ENCODE measurements at places on chromosomes 13 and 19.

DNA sequence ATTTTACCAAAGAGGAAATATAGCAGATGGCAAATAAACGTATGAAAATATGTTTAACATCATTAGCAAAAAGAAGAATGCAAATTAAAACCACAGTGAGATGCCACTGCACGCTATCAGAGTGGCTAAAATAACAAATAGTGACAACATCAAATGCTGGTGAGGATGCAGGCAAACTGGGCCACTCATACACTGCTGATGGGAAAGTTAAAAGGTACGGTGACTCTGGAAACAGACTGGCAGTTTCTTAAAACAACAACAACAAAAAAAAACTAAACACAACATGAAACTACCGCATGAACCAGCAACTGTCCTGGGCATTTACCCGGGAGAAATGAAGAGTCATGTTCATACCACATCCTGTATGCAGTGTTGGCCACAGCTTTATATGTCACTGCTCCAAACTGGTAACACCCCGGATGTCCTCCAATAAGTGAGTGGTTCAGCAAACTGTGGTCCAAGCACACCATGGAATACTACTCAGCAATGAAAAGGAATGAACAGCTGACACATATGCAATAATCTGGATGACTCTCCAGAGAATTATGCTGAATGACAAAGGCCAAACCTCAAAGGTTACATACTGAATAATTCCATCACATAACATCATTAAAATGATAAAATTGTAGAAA is 22.3 kb downstream of the EPS15L1 start:
- DNase-seq = no peak

DNA sequence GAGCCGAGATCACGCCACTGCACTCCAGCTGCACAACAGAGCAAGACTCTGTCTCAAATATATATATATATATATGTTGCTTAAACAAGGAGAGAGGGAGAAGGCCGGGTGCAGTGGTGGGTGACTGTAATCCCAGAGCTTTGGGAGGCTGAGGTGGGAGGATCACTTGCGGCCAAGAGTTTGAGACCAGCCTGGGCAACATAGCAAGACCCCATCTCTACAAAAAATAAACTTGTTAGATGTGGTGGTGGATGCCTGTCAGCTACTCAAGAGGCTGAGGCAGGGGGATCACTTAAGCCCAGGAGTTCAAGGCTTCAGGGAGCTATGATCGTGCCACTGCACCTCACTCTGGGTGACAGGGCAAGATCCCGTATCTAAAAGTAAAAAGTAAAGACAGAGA is 5.3 kb upstream of the HSD17B14 start:
- DNase-seq = no peak

- DNase-seq = no peak
Measured at GRCh38 chr19:33279430-33280350, 22.6 kb downstream of the CEBPA start.

- no peak for DNase-seq
Measured at GRCh38 chr19:41409288-41409687, 11.7 kb downstream of the BCKDHA start.

DNA sequence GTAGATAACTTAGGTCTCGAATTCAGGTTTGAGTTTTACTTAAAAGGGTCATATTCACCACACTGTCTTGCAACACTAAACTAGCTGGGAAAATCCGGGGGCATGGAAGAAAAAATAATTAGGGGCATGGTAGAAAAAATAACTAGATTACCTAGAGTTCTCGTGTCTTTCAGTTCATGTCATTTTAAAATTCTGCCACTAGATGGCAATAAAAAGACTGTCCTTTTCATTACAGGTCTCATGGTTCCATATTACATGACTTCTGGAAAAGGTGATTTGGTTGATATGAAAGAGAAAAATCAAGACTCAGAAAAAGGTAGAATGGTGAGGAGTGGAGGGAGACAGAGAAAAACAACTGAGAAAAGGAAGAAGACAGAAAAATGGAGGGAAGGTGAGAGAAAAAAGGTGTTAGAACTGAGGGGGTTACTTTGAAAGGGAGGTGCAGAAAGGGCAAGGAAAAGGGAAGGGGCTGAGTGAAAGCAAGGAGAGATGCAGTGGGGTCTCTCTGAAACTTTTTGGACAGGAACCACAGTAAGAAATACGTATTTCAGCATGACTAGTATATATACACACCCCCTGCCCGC is 299.0 kb downstream of the KLF12 start:
- no peak for DNase-seq

- no peak for DNase-seq
Measured at GRCh38 chr19:46729696-46730095, 12.8 kb upstream of the PRKD2 start.

- DNase-seq = no peak
Measured at GRCh38 chr19:39430675-39431593, 4.8 kb downstream of the RPS16 start.

- DNase-seq = no peak
Measured at GRCh38 chr13:90197722-90198121, 1149.8 kb upstream of the MIR17HG start.

GRCh38 chr13:90365130-90365529 is 982.4 kb upstream of the MIR17HG start:
- no peak for DNase-seq

DNA sequence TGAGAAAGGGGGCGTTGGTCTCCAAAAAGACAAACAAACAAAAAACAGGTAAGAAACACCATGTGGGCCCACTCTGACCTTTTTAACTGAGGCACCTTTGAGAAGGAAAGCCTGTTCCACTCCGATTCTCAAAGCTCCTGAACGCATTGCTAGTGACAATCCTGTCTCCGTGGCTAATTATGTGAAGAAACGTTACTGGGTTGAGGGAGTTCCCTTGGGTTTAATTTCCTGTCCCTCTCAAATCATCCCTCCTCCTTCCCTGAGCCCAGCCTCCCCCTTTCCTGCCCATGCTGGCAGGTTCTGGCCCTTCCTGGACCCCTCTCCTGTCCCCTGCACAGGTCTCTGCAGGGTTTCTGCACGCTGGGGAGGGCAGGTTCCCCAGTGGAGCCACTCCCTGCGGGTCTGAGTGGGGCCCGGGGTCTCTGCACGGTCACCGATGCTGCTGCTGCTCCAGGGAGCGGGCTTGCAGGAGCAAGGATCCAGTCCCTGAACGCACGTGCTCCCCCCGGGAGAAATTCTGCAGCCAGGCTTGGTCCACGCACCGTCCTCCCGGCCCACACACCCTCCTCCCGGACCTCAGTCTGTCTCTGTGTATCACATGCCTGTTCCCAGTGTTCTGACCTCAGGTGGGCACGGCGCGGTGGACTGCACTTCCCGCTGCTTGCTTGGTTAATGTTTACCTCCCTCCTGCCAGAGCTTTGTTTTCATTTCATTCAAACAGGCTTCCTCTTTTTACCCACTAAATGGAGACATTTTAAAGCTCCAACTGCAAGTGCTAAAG is 76.4 kb upstream of the MCF2L start:
- DNase-seq = no peak

DNA sequence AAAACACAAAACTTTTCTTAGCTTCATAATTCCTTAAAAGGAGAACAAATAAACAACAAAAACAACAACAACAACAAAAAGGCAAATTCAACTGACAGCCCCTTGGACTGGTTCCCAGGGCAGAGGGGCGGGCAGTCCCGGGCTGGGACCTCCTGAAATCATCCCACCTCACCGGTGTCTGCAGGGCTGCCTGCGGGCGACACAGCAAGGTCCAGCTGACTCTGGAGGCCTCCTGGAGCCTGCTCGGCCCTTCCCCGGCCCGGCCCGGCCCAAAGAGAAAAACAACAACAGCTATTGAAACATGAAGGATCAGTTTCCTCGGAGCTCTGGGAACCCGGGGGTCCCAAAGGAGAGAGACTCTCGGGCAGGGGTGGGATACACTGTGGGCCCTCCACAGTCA is 5.0 kb upstream of the ISYNA1 start:
- DNase-seq = no peak

DNA sequence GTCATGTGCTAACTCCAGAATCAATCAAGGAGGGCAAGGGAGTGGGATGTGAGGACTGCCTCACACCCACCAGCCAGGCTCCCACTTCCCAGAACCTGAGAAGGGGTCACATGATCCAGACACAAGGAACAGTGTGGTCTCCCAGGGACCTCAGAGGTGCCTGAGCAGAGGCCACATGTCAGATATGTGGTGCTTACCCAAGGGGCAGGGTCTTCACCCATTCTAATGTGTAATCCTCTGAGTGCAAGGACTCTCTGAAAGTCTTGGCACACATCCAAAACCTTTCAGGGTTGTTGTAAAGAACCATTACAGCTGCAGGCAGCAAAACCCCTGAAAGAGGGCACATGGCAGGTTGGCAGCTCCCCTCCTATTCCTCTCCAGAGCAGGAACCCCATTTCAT is 656.6 kb downstream of the UQCRFS1 start:
- DNase-seq = no peak

GRCh38 chr19:810883-811489 is 10.8 kb downstream of the PLPPR3 start:
- DNase-seq = no peak

- DNase-seq = no peak
Measured at GRCh38 chr13:31067416-31068118, 94.1 kb downstream of the HSPH1 start.
